Fibroblast of villous mesenchyme (primary cell): ENCODE measurements at places on chromosomes 3 and 15. TPM values are rescaled to one million over a fixed set of nuclear protein-coding genes. Genes with fewer than 3 reads are reported as not detected.

DNA sequence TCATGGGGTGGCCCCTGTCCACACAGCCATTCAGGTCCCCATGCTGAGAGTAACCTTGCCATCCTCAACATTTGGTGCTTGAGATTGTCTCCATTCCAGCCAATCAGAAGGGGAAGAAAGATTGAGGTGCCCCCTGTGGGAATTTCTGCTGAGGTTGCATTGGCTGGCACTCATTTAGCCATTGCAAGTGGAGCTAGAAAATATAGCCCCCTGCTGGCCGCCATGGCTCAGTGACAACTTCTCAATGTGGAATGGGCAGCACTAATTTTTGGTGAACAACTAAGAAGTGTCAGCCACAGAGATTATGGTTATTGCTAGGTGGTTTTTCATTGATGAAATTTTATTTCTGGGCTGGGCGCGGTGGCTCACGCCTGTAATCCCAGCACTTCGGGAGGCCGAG is 22.0 kb downstream of the COL6A6 start:
- DNase-seq = peak; percentile 51

C3orf22 gene
- total RNA-seq = not detected in 2 replicates

DNA sequence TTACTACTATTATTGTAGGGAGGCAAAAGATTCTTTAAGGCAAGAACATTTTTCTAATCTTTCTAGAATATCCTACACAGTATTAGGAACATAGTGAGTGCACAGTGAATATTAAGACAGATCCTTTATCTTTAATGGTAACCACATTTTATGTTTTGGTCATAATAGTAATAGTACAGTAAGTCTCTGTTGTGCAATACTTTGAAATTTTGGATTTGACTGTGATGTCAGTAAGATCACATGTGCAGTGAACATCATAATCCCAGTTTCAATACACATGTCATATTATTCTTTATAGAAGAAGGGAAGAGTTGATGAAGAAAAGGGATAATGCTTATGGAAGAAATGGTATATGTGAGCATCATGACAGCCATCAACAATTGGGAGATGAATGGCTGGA is 10.7 kb downstream of the STT3B start:
- DNase-seq = peak; percentile 91

- no peak for DNase-seq
These were observed 38.0 kb downstream of the ACAN start for GRCh38 chr15:88841236-88841635.

RPL22L1 gene
- total RNA-seq = 126 and 218 TPM in 2 replicates

DNA sequence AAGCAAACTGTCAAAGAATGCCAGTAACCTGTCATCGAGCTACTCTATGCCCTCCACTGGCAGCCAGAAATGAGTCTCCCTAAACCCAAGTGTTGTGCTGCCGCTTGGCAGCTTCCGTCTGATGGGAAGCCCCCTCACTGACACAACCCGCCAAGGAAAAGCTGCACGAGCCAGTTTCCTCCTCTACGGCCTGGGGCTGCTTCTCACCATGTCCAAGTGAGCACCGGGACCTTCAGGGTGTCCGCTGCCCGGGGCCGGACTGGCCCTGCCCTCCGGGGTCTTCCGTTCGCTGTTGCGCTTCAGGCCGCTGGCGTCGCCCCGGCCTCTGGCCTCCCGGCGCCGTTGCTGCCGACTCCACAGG is 490 bp downstream of the TOMM70 start:
- DNase-seq = no peak

DNA sequence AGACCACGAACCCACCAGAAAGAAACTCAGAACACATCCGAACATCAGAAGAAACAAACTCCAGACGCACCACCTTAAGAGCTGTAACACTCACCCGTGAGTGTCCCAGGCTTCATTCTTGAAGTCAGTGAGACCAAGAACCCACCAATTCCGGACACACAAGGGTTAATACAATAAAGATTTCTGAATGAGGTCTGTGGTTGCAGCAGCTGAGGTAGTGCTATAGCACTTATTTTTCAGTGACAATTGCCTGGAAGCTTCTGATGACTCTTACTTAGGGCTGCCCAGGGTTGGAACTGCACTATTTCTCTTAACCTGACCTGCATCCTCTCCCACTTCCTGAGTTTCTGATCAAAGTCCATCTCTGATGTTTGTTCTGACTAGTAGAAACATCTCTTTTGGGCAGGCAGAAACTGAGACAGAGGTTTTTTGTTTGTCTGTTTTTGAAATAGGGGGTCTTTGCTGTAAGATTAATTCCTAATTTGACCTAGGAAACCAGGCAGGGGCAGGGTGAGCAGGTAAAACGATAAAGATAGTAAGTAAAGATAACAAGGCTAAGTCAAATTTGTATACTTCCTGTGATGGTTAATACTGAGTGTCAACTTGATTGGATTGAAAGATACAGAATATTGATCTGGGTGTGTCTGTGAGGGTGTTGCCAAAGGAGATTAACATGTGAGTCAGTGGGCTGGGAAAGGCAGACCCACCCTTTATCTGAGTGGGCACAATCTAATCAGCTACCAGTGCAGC is 169.1 kb downstream of the GAP43 start:
- DNase-seq = no peak

LDHAL6B gene
- not detected in 2 replicates for total RNA-seq

GRCh38 chr15:23073890-23074646 is 34.7 kb upstream of the TUBGCP5 start:
- no peak for DNase-seq

GCSAM gene
- not detected in 2 replicates for total RNA-seq

DNA sequence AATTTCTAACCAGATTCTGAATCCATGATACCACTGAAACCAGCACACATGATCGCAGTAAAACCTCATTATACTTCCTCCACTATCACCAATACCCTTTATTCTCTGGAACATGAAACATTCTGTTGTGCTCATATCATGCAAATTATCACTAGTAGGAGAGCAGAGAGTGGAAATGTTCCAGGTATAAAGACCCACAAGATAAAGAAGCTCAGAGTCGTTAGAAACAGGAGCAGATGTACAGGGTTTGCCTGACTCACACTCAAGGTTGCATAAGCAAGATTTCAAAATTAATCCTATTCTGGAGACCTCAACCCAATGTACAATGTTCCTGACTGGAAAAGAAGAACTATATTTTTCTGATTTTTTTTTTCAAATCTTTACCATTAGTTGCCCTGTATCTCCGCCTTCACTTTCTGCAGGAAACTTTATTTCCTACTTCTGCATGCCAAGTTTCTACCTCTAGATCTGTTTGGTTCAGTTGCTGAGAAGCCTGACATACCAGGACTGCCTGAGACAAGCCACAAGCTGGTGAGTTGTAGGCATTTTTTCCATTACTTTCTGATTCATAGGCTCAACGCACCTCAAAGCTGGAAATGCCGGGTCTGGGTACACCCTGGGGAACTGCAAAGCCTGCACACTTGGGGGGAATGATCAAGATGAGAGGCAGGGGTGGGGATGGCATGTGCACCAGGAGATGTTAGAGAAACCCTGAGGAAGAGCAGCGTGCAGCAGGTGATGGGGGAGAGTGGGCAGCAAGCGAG is at the start of gene CCR2:
CCR2 (plus strand) TSS at position 465 of the 764 bp plus-strand sequence. CDS start 3,417 bp downstream, outside the sequence.
- no peak for DNase-seq

GRCh38 chr3:148990236-148990635 is 1.1 kb upstream of the GYG1 start:
- DNase-seq = no peak

GRCh38 chr15:60208709-60209108 is 189.1 kb downstream of the ANXA2 start:
- no peak for DNase-seq

DNA sequence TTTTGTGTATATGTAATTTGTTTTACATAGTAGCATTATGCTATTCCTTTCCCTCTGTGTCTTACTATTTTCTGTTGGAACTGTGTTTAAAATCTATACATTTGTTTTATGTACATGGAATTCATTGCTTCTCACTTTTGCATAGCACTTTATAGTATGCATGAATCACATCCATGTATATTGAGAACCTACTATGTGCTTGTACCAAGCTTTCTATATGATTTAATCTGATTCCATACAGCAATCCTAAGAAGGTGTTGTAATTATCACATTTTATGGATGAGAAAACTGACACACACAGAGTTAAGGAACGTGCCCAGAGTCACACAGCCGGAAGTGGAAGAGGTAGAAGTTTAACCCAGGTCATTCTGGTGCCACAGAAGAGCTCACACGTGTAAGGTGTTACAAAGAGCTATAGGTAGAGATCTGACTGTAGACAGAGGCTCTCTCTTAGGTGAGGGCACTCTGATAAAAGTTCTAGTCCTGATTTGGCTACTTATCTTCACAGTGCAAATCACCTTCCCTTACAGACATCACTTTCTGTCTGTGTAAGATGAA is 3.5 kb upstream of the SMAD3 start:
- DNase-seq = no peak

GRCh38 chr3:133827136-133827535 is 21.5 kb downstream of the SRPRB start:
- DNase-seq = no peak

DNA sequence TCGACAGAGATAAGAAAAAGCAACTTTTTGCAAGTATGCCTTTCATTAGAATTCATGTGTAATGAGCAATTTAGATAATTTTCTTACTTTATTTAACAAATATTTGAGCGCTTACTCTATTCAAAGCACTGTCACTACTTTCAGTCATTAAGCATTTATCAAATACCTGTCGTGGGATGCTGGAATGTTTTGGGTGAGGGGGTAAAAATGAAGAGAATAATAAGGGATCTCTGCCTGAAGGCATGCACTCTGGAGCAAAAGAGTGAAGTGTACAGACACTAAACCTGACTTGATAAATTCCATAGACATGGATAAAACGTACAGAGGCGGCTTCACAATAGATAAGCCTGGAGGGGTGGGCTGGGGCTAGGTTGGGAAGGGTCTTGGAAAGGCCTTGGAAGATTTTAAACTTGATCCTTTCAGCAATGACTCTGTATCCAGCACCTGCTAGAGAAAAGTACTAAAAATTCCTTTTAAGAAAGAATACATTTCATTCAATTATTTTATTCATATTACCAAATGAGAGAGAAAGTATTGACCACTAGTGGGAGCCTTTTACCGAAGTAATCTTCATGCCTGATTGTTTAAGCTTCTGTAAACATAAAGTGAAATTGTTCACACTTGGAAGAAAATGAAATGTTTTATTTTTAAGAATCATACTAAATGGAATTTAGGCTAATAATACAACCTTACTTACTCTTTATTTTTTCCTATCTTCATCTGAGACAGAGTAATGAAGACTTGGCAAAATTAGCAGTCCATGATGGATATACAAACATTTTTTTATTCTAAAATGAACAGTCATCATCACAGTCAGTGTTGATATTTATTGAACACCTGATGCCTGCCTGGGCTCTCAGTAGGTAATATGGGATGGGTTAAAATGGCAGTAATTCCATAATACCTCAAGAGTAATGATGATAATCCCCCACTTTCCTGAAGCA is 113.2 kb downstream of the PPP2R3A start:
- peak; percentile 47 for DNase-seq

ALDH1L1 gene
- 0.32 and 3.9 TPM in 2 replicates for total RNA-seq

DNA sequence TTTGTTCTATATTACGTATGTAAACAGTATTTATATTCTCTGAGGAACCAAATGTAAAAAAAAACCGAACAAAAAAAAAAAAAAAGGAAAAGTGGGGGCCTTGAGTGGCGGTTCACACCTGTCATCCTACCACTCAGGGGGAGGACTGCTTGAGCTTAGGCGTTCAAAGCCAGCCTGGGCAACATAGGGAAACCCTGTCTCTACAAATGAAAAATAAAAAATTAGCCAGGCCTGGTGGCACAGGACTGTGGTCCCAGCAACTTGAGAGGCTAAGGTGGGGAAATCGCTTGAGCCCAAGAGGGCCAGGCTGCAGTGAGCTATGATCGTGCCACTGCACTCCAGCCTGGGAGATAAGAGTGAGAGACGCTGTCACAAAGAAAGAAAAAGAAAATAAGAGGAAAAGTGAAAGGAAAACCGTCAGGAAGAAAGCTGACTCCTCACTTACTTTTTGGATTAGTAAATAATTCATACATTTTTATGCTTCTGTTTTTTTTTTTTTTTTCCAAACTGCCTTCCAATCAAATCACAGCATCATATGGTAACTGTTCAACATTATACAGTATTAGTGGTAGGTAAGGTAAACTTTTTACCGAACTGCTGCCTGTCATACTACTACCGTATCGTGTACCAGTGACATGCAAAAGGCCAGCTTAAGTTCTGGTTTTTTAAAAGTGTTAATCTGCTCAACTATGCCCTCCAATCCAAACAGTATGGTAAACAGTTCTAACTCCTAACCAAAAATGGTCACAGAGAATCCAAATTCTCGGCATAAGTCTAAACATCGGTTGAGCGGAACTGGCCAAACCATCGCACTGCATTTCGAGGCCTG is 1.2 kb downstream of the PHC3 start:
- peak; percentile 40 for DNase-seq

TMEM39A gene
- 72.2 and 88.5 TPM in 2 replicates for total RNA-seq

DNA sequence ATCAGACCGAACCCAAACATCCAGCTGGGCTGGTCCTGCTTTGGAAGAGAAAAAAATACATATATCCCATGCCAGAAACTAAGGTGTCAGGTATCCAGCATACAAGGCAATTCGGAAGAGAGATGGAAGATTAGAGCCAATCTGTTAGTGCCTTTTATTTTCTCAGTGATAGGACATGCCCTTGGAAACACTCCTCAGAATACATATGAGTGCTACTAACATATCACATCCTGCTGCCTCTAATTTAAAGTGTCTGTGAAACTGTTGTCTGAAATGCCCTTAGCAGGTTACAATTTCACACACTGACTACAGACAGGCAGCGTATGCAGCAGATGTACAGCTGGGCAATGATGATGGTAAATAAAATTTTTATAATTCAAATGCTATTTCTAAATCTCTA is 78.9 kb downstream of the RBPMS2 start:
- no peak for DNase-seq
